ENCODE measurements at places on chromosomes 12 and 14.

DNA sequence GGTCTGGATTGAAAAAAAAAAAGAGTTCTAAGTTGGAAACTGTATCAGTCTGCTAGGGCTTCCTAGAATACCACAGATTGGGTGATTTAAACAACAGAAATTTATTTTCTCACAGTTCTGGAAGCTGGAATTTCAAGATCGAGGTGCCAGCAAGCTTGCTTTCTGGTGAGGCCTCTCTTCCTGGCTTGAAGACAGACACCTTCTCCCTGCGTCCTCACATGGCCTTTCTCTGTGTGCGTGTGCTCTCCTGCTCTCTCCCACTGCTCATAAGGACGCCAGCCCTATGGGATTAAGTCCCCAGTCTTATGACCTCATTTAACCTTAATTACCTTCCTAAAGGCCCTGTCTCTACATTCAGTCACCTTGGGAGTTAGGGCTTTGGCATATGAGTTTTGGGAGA lies 215.5 kb downstream of the PIK3C2G start:
- no peak for DNase-seq

GRCh38 chr12:6925540-6926279 lies 2.0 kb upstream of the ATN1 start:
- DNase-seq = no peak

DNA sequence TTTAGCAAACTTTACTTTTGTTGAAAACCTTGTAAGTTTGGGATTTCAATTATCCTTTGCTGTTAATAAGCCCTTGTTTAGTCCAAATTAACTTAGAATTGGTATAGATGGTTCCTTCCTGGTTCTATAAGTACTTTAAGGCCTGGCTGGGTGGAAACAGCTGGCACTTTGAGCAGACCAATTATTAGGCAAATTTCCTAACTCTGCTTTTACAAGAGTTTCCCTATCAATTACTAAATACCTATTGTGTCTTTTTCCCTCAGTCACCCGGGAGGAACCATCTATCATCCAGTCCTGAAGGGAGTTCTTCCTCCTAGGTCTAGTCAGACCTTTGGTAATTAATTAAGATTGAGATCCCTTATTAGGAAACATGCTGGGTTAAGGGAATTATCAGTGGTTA lies 138.0 kb downstream of the SLC38A6 start:
- no peak for DNase-seq

DNA sequence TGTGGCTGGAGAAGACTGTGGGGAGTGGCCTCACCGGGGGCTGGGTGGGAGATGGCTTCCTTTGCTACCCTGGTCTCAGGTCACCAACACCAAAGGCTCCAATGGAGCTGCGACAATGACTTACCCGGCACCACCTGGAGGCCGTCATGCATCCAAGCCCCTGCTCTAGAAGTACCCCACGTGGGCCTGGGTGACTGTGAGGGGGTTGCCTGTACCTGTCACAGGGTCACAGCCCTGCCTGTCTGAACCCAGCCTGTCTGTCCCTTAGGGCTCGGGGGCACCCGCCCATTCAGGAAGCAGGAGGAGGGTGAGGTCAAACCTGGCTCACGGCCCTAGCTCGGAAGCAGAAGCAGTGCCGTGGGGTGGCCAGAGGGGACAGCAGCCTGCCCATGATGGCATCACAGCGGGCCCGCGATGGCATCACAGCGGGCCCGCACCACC lies 18.9 kb downstream of the ABCB9 start:
- DNase-seq = no peak

DNA sequence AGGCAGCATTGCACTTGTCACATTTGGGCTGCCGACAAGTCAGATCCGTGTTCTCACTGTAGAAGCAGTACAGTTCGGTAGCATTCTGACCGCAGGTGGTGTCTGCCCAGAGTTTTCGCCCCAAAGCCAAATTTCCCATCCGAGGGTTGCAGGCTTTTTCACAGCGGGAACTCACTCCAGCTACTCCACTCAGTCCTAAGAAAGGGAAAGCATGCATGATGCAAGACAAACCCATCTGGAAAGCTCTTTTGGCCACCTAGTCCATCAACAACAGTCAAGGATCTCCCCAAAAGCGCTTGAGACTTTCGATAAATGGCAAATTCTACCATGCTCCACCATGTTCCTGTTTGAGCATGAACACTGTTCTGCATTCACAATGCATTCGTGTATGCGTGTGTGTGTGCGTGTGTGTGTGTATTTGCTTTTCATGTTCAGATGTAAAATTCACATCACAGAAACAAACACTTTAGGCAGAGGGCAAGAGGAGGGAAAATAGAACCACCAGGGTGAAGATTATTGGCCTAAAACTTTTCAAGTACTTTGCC lies 3.2 kb downstream of the NTN4 start:
- no peak for DNase-seq

- DNase-seq = no peak
These were observed 53.0 kb downstream of the PAPLN start for GRCh38 chr14:73290279-73290678.

All from stimulated activated CD4-positive, alpha-beta T cell treated with anti-CD3 and anti-CD28 coated beads, Interleukin-4, amount 100 ng/mL, for 4 hours (primary cell).